Activated T-cell treated with anti-CD3 and anti-CD28 coated beads for 48 hours (primary cell): ENCODE measurements at places on chromosomes 2 and 18.

- no peak for DNase-seq
These were observed 15.4 kb downstream of the ZBTB7C start for GRCh38 chr18:48393776-48394175.

- no peak for DNase-seq
These were observed 126.5 kb downstream of the GALR1 start for GRCh38 chr18:77376043-77376732.

DNA sequence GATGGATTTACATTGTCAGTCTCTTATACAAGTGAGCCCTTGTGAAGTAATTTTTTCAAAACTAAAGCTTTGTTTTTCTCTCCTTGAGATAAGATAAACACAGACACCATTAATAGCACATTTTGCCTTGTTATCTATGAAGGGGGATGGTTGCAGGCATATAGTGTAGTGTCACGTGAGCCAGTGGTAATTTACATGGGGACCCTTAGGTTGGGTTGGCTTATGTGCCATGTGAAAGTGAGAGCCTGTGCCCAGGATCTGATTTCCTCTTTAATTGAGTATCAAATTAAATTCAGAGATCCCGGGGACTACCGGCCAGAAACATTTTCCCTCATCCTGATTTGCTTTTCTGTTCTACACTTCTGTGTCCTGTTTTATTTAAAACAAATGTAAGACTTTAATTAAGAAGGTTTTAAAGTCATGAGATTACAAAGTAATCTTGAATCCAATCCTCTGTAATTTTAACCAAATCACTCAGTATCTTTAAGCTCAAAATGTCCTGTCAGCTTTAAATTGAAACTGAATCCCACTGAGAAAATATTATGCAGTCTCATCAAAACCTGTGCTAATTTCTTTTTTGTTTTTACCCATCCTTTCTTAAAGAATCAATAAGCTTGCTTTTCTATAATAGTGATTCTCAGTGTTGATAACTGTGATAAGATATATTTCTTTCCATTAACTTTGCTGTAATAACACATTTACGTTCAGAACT is 63.8 kb downstream of the PTPRM start:
- DNase-seq = no peak

DNA sequence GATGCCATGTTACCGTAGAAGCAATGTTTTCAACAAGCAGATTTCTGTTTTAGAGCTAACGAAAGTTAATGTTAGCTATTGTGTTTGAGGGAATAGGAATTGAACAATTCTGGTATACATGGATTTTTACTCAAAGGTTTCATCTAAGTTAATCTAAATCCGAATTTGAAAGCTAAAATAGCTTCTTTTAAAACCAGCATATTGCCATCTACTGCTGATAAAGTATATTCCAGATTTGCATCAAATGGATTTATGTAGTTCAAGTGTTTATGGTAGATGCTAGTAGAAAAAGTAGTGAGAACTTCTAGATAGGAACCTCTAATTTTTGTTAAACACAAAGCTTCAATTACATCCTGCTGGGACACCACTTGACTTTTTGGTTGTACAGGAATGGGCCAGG is 1569.5 kb upstream of the NXPH2 start:
- no peak for DNase-seq

- DNase-seq = peak; percentile 83
These were observed 54.0 kb downstream of the IL1RL2 start for GRCh38 chr2:102240640-102241370.

- no peak for DNase-seq
These were observed 99.7 kb downstream of the HDAC4 start for GRCh38 chr2:239300871-239301735.

- DNase-seq = no peak
These were observed 376.4 kb downstream of the ZEB2 start for GRCh38 chr2:144143294-144144151.

DNA sequence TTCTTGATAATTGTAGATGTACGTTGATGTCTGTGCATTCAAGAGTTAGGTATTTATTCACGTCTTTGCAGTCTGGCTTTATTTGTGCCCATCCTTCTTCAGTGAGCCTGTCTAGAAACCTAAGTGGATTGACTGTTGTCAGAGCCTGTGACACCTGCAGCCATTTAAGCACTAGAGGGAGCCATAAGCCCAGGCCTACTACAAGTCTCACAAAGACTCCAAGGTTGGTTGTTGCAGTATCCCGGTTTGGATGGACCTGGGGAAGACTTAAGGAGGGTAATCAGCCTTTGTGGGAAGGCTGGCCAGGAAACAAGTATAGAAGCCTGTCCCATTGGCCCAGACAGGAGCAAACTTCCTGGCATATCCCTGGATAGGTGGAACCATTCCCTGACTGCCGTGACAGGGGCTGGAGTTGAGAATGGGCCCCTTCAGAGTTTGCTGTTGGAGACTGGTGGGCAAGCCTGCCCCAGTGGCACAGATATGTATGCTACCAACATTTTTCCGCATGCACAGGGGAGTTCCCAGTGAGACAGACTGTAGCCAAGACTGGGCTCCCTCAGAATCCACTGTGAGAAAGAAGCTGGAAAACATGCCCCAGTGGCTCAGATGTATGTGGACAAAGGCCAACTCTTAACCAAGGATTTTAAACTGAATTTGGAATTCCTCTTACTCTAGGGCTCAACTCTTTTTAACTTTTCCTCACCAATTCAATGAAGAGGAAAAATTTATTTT is 9.3 kb upstream of the LRRC30 start:
- DNase-seq = no peak

DNA sequence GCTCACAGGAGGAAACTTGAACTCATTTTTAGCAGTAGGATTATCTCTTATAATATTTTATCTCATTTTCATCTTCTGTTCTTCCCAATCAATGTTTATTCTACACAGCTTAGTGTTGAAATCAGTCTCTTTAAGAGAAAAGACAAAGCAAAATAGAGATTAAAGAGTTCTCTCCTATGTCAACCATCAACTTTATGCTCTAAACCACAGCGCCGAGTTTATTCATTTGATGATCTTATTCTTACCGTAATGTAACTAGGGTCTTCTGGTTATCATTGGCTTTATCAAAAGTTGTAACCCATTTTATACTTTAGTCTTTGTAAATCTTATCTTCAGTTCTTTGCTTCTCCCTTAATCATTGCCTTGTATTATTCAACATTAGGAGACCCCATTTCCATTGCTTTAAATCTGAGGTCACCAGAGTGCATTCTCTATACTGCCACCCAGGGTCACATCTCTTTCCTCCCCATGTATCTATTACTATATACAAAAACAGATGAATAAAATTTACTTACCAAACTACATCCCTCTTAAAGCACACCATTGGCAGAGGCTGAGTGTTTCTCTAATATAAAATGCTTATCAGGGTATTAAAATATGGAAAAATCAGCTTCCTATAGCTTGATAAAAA is 22.8 kb upstream of the ERMN start:
- no peak for DNase-seq

DNA sequence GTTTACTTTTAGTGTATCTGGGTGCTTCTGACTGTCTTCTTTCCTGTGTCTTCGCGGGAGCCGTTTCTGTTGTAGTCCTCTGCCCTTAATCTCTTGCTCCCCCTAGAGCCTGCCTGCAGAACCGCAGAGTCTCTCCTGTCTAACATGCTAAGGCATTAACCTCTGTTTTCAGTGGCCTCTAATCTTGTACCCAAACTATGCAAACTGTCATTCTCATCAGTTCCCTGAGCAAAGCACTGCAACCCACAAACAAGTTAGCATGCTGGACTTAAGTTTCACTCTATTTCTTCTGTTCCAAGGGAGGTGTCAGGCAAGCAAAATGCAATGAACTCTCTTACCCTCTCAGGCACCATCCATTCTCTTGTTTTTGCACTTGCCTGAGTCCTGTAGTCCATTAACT is 138.4 kb downstream of the OTX1 start:
- no peak for DNase-seq

GRCh38 chr2:197268786-197269584 is 41.6 kb downstream of the ANKRD44 start:
- DNase-seq = no peak

GRCh38 chr2:163191372-163191771 is 352.8 kb upstream of the KCNH7 start:
- no peak for DNase-seq

- DNase-seq = no peak
These were observed 73.2 kb downstream of the BCL11A start for GRCh38 chr2:60480089-60480773.

- DNase-seq = peak; percentile 24
These were observed 758 bp downstream of the SCLY start for GRCh38 chr2:238061315-238062202.
